ENCODE measurements at places on chromosomes 16 and 17.

GRCh38 chr17:12040478-12040877 lies 19.8 kb downstream of the MAP2K4 start:
- no peak for DNase-seq

- DNase-seq: no peak
Observed at GRCh38 chr17:65564793-65565192, 3.3 kb upstream of the AXIN2 start.

GRCh38 chr17:57340160-57340981 lies 84.0 kb downstream of the MSI2 start:
- DNase-seq: no peak

DNA sequence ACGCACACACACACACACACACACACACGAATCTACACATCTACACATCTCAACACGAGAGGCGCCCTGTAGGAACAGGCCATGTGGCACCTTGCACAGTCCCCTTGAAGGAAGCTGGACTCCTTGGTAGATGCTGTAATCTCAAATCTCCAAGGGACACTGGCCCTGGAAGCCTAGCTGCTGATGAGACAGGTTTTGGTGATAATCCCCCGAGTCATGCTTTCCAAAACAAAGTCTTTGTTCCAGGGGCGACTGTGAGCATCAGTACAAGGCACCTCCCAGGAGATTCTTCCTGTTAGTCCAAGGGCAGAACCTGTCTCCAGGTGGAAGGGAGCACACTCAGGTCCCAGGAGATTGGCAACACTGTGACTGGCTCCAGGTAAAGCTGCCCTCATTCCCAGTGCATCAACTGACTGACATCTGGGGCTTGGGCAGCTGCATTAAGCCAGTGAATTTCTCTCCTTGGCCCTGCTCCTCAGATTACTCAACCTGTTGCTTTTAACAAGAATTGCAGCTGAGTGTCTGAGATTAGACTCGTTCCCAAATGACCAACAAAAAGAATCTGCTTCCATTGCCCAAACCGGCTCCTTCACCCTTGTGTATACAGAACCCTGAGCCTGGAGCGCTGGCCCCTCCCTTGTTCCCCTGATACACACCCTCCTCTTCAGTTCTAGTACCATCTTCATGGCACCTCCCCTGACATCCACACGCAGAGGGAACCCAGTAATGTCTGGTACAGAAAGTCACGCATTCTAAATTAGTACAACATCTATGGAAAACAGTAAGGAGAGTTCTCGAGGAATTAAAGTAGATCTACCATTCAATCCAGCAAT lies 13.9 kb upstream of the TNRC6C start:
- no peak for DNase-seq

- peak; percentile 32 for DNase-seq
Observed at GRCh38 chr17:64218066-64218465, 45.0 kb downstream of the TEX2 start.

All from CD4-positive, alpha-beta T cell treated with Interleukin-6 for 4 hours (primary cell).